ENCODE measurements at places on chromosomes 6 and 20.
A peak's percentile ranks its signal among the peaks of the same experiment; 100 is the strongest.

DNA sequence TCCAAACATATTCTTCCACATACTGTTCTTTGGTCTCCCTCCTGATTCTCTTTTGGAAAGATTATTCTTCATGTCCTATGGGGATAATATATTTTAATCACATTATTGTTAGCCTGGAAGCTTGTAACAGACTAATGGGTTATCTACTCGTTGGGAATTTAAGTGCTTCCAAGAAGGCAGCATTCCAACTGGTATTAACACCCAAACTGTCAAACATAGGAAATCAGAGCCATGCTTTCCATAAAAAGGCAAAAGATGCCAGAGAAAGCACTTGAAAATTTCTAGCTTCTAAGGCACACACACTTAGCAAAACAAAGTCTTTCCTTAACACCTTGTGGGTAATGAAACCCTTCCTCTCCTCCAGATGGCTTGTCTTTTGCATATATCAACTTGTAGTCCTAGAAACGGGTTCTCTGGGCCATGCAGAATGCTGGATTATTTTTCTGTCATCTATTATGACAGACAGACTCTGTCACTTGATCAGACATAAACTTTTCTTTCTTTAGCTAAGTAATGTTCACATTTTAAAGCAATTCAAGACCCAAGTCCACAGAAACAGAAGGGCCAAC, 41.5 kb downstream of the B4GALT5 start:
- DNase-seq = no peak

GRCh38 chr20:47773371-47773786, 11.9 kb downstream of the SULF2 start:
- DNase-seq = no peak

- no peak for DNase-seq
Measured at GRCh38 chr20:36645998-36646397, at the start of gene SLA2. Gene SLA2 (minus strand): TSS chr20:36646196. CDS start chr20:36641335, 4,861 bp downstream.

DNA sequence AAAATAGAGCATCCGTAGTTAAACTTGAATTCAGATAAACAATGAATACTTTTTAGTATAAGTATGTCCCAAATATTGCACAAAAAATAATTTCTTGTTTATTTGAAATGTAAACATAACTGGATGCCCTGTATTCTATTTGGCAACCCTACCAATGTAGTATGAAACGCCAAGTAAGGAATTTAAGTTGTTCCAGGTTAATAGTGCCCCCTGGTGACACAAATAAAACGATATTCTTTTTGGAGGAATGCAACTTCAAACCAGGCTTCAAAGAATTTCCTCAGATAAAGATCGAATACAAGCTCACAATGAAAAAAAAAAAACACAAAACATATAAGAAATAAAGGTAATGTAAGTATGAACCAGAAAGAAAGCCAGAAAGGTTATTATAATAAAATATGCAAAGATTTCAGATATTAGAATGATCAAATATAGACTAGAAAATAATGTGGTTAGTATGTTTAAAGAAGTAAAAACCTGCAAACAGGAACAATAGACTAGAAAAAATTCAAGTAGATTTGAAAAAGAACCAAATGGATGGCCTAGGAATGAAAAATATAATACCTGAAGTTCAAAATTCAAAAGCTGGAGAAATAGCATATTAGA, 18.4 kb upstream of the AKAP7 start:
- peak; percentile 19 for DNase-seq

DNA sequence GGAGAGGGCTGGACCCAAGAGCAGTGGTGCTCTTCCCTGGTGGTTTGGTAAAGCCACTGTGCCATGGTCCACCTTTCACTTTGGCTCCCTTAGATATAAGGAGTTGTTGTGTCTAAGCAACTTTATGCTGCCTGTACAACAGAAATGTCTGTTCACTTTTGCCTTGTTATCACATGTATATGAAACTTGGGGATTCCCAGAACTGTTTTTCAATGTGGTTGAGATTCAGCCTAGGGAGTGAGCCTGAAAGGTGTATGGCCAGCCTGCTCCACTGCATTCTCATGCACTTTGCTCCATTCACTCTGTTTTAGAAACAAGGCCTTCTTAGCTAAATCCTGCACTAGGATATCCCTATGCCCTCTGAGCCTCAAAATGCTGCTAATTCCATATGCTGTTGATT, 234.5 kb upstream of the THEMIS start:
- DNase-seq = no peak

DNA sequence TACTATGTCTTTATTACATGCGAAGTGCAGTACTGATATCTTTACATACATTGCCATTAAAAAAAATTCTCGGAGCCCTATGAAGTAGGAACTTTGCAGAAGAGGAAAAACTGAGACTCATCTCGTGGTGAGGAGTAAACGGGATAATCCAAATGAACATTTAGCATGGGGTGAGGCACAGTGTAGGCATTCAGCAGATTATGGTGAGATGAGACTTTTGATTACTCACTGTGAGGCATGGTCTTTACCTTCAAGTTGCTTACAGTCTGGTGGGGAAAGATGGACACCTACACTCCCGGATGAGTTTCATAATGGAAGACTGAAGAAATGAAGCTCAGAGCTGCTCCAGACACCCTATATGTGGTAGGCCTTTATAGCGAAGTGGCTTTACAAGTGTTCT, 1.4 kb downstream of the RPRD1B start:
- no peak for DNase-seq

- DNase-seq = peak; percentile 38
Measured at GRCh38 chr6:137013738-137014602, 30.8 kb downstream of the IL20RA start.

DNA sequence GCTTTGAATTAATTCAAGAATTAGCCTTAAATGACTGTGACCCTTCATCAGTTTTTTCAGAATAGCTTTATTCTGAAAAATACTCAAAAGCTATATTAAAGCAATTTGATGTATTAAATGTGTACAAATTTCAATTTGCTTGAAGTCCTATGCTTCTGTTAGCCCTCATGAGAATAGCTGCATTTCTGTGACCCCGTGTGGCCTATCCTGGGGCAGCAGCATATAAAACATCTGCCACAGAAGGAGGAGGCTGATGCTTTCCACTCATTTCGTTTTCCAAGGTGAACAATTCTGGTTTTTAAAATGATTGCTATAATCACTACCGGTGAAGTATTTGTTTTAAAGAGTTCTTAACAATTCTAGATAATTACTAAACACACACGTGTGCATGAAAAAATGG, 360.3 kb downstream of the BTBD9 start:
- DNase-seq = no peak

- DNase-seq = no peak
Measured at GRCh38 chr6:42845327-42845694, 34.1 kb upstream of the RPL7L1 start.

DNA sequence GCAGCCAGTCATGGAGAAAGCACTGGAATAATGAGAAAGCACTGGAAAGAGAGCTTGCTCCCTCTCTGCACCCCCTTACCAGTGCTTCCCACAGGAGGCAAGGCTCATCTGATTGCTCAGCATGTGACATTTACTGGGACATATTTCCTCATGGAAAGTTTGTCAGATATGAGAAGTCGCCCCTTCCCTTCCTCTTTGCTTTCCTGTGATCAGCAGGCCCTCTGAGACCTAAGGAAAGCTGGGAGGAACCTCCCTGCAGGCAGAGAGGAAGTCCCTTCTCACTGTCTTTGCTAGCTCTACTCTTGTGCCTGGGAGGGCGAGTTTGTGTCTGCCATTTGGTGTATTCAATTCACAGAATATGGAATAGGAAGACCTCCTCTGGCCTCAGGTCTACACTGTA, 283.8 kb downstream of the ALDH8A1 start:
- DNase-seq = no peak

GRCh38 chr6:30691208-30691847, 544 bp upstream of the NRM start:
- DNase-seq = no peak

GRCh38 chr6:32109114-32109764, at the start of gene TNXB:
Gene TNXB (minus strand): TSS chr6:32109338. CDS start chr6:32098198, 11,140 bp downstream.
- DNase-seq = no peak

GRCh38 chr20:19254956-19255355, 42.5 kb downstream of the SLC24A3 start:
- no peak for DNase-seq

DNA sequence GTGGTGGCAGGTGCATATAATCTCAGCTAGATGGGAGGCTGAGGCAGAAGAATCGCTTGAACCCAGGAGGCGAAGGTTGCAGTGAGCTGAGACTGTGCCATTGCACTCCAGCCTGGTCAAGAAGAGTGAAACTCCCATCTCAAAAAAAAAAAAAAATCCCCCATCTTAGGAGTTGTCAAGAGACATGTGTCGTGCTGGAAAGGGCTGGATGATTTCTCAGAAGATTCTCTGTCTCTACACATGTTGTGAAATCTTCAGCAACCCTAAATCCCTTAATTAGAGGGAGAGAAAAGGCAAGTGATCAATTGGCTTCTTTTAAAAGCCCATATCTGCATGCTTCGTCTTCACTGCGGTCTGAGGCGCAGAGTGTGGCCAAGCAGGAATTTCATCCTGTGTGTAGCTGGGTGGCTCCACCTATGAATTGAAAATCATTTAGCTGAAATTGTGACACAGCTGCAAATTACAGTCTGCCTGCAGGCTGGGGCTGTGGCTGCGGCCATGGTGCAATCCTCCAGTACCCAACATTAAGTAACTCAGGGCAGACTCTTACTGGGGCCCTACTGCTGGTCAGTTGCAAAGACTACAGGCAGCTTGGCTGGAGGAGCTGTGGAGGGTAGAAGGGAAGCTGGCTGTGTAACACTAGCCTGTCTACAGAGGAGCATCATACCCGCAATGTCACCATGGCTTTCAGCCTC, 3.2 kb upstream of the TGM3 start:
- DNase-seq = no peak

GRCh38 chr20:48832405-48832730, 4.6 kb upstream of the PREX1 start:
- DNase-seq = no peak

GRCh38 chr20:32062776-32063170, 10.7 kb downstream of the HCK start:
- no peak for DNase-seq

- DNase-seq = no peak
Measured at GRCh38 chr6:29496961-29497360, 9.2 kb upstream of the MAS1L start.

DNA sequence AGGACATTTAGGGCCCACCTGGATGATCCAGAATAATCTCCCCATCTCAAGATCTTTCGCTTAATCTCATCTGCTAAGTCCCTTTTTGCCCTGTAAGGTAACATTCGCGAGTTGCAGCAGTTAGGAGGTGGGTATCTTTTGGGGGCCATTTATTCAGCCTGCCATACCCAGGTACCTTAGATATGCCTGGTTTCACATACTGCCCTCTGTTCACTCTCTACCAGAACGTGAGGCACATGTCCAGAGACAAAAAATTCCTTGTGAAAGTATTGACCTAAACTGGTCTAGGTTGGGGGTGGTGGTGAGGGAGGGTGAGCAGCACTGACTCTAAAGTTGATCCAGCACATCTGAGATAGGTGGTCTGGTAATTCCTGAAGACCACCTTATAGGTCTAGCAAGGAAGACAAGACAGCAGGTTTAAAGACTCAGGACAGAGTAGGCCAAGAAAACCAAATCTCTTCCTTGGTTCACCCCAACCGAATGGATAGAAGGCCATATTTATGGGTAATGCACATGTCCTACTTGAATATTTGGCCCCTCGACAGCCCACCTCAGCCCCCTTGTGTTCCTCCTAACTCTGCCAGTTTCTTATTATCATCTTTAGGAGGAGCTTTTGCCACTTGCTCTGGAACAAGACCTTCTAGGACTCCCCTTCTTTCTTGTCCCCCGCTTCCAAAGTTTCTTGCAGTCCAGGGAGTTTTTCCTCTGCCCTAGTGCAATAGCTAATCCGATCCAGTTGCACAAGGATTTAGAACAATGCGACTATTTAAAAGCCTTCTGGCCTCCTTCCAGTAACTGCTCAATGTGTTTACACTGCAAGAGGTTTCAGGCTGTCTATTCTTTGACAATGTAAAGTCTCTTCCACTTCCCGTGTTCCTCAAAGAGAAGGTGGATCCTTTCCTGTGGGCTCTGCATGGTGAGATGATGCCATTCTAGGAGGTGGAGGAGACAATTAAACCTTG, 213.0 kb upstream of the LAMP5 start:
- DNase-seq = peak; percentile 26

DNA sequence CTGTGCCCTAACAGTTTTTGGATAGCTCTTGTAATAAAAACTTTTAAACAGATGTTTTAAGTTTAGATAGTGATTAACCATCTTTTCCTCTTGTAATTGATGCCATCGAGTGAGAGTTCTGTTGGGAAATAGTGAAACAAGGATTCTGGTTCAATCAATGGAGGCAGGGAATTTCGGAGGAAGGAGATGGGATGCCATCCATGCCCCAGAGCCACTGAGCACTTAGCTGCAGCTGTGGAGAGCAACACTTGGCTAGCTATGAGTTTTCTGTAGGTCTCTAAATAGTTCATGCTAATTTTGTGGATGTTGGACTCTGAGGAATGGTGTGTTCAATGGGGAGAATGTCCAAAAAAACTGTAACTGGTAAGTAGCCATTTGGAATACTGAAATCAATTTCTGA, 16.7 kb downstream of the CBFA2T2 start:
- no peak for DNase-seq

- DNase-seq = no peak
Measured at GRCh38 chr20:49868964-49869363, 46.4 kb downstream of the SPATA2 start.

- no peak for DNase-seq
Measured at GRCh38 chr6:156390621-156391020, 386.6 kb upstream of the ARID1B start.

- peak; percentile 52 for DNase-seq
Measured at GRCh38 chr20:6081236-6081635, 27.4 kb upstream of the LRRN4 start.

- DNase-seq = no peak
Measured at GRCh38 chr6:37289931-37290330, 32.0 kb upstream of the TMEM217 start.

DNA sequence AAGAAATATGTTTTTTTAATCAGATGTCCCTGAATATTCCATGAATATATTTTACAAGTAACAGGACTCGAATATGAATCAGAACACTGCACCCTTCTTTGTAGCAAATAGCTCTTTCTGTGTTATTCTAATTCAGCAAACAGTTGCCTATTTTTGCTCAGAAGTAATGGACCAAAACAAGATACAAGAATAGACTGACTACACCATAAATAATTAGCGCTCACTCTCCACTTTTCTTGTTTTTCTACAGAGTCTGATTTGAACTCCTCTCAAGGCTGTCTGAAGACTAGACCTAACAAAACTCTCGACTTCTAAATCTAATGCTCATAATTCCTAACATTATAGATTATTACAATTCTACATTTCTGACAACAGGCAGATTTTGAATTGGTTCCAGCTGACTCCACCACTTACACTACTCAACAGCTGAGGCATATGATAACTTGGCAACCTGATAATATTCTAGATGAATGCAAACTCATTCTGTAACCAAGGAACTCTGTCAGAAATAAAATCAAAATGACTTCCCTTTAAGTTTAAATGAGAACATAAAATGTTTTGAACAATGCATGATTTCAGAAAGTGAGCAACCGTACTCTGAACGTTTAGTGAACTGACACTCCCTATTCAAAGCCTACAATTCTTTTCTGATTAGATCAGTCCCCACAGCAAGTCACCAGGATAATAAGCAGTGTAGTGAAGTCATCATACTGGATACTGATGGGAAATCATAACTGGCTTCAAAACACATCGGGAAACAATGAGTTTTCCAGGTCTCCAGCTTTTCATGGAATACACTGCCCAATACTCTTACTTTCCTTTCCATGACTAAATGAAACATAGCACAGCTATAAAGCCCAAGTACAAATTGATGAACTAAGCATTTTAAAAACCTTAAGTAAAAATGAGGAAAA, 114.2 kb upstream of the BEND6 start:
- peak; percentile 65 for DNase-seq

- no peak for DNase-seq
Measured at GRCh38 chr20:40913224-40914185, 115.1 kb upstream of the TOP1 start.
